K562 (cell line): ENCODE measurements at places on chromosomes 6 and 20. TPM values are rescaled to one million over a fixed set of nuclear protein-coding genes. Genes with fewer than 3 reads are reported as not detected.

GRCh38 chr6:128316258-128316929 is 204.0 kb downstream of the PTPRK start:
- no peak for DNase-seq

GRCh38 chr6:167139761-167140160 is 16.9 kb downstream of the CCR6 start:
- no peak for DNase-seq

DNA sequence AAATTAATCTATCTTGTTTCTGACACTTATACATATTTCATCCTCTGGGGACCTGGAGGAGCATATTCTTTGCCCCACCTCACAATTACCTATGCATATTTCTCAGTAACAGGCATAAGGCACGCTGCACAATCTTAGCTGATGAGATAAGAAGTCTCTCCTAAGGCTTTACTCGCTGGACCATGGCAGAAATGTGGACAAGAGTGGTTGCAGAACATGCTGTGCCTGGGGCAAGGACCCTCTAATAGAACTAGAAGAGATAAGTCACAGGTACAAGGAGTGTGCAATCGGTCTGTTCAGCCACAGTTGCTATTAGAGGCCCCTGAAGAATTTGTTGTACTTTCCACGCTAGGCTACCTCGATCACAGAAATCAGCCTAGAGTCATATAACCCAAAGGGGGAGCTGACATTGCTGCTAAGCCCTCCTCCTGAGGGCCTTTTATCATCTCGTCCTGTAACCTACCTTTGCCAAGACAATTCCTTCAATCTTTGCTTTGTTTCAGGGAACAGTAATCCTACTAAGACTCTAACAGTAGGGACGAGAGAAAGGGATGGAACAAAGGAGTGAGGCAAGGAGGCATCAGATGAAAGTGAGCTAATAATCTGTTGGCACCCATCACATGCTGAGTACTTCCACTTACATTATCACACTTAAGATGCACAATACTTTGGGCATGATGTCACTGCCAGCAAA is 16.1 kb upstream of the DEFB129 start:
- DNase-seq, result no peak

XKR7 gene
- polyA plus RNA-seq, result not detected in 2 replicates

HMGCLL1 gene
- not detected in 2 replicates for polyA plus RNA-seq
